ENCODE measurements at places on chromosomes 5 and 9.

DNA sequence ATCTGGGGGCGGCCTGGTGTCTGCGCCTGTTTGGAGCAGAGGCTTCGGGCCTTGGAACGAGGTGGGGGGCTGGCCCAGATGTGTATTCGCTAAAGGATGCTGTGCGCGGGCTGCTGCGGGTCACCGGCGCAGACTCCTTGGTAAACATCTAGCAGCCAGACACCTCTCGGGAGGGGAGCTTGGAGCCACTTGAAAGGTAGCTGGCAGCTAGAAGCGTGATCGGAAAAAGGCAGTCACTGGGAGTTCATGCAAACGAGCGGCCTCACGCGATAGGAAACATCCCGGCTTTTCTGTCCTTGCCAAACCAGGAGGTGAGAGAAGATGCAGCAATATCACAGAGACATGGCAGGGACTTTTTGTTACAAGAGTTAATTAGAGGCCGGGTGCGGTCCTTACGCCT, 8.1 kb downstream of the LAMC3 start:
- no peak for DNase-seq

GRCh38 chr9:106783121-106783520, 79.8 kb upstream of the ZNF462 start:
- no peak for DNase-seq

DNA sequence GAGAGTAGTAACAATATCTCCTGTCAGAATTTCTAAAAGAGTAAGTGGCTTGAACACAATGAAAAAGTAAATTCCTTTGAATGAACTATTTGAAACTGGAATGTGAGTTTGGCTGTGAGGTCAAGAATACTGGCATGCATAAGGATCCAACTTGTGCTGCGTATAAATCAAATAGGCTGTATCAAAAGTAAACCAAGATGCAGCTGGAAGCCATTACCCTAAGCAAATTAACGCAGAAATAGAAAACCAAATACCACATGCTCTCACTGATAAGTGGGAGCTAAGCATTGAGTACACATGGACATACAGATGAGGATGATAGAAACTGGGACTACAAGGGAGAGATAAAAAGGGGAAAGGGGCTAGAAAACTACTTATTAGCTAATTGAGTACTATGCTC, 24.0 kb upstream of the SRFBP1 start:
- no peak for DNase-seq

DNA sequence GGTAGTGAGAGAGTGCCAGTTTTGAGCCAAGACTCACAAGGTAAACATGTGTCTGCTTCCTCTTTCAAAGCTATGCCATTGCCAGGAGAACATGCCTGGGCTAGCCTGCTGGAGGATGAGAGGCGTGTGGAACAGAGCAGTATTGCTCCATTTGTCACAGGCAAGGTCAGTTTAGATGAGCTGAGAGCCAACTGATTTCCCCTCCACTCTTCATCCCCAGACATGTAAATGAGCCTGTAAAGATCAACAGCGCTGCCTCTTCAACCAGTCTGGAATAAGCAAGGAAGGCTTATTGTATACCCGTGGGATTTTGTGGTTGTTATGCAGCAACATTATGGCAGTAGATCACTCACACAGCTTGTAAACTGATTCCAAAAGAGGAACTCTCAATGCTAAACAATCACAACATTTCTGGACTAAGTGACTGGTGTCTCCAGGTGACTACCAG, 8.2 kb upstream of the GDNF start:
- no peak for DNase-seq

GRCh38 chr5:133602835-133603380, 9.4 kb downstream of the FSTL4 start:
- DNase-seq, result no peak

- DNase-seq, result no peak
Observed at GRCh38 chr5:10691826-10692785, 68.9 kb downstream of the DAP start.

DNA sequence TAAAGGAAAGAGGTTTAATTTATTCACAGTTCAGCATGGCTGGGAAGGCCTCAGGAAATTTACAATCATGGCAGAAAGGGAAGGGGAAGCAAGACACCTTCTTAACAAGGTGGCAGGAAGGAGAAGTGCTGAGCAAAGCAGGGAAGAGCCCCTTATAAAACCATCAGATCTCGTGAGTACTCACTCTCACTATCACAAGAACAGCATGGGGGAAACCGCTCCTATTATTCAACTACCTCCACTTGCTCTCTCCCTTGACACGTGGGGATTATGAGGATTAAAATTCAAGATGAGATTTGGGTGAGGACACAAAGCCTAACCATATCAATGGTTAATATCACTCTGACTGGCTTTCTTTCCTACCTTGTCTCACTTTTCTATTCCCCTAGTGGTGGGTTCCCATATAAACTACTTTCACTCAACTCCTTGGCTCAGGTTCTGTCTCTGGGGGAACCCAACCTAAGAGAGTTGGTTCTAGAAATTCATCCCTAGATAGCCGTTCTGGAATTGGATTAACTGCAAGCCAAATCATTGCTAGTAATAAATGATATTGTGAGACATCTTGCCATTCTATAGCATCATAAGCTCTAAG, 749.8 kb upstream of the GRAMD2B start:
- DNase-seq, result no peak

GRCh38 chr5:135625061-135625460, 46.3 kb upstream of the CXCL14 start:
- DNase-seq, result no peak

DNA sequence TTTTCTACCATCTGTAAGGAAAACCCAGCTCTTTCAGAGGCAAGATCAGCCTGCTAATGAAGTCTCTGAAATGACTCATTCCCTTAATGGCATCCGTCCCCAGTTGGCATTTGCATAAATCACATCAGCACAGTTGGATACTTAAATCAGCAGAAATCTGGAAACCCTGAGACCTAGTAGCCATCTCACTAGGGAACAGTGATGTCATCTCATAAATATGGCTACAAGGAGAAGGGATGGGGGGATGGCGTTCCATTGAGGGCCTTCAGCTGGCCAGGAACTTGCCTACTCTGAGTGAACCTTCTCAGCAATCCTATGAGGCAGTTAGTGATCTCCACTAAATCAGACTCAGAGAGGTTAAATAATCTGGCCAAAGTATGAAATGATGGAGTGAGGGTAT, 81.8 kb downstream of the CMYA5 start:
- DNase-seq, result no peak

DNA sequence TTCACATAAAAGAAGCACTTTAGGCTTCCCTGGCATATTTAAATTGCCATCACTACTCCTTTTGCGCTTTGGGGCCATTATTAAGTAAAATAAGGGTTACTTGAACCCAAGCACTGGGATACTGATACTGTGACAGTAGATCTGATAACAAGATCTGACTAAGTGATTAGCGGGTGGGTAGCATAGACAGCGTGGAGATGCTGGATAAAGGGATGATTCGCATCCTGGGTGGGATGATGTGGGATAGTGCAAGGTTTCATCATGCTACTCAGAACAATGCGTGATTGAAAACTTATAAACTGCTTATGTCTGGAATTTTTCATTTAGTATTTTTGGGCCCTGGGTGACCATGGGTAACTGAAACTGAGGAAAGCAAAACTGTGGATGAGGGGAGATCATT, 75.1 kb downstream of the PTTG1 start:
- DNase-seq, result no peak

DNA sequence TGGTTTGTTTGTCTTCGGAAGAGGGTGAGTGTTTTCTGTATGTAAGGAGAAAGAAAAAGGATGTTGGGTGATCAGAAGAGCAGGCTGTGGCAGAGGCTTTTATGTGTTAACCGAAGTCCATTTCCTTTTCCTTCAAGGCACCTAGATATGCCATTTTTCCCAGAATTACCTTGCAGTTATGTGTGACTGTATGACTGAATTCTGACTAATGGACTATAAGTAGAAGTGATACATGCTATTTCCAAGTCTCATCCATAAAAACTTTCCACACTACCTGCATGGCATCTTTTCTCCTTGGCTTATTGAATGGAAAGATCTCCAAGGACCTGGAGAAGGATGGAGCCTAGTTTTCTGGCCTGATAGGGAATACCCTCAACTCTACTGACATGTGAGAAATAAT, 10.6 kb upstream of the NDUFS4 start:
- no peak for DNase-seq

- no peak for DNase-seq
Observed at GRCh38 chr9:31394015-31394473, 990.4 kb upstream of the ACO1 start.

GRCh38 chr9:78856144-78856543, 559.2 kb downstream of the PSAT1 start:
- no peak for DNase-seq

GRCh38 chr5:54673523-54674225, 156.1 kb downstream of the SNX18 start:
- DNase-seq, result no peak

DNA sequence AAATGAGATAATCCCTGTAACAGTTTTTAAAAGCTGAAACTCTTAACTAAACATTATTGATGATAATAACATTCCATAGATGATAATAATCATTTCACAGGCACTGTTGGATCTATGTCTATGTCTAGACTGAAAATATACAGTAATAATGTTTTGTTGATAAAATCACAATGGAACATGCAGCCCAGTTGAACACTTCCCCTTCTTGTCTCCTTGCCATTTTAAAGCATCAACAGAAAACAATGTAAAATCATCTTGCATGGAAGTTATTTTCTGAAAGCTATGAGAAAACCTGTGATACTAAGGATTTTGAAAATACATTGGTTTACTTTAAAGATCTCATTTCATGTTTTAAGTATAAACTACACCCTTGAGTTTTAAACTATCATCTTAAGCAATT, 1.9 kb downstream of the GAPT start:
- no peak for DNase-seq

DNA sequence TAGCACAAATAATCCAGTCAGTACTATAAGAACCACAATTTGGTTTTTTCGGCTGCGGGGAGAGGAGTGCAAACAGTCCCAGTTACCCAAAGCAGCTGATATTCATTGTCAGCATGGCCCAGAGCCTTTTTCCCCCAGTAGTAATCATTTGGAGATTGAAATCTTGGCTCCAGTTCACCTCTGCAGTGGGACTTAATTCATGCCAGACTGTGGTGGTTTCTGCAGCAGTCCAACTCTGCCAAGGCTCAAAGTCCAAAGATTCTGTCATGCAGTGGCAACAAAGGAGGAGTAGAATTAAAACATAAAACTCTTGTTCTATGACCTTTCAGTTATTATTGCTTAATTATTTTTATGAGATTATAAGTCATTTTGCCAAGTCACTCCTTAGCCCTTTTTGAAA, 25.0 kb upstream of the TRIM36 start:
- no peak for DNase-seq

DNA sequence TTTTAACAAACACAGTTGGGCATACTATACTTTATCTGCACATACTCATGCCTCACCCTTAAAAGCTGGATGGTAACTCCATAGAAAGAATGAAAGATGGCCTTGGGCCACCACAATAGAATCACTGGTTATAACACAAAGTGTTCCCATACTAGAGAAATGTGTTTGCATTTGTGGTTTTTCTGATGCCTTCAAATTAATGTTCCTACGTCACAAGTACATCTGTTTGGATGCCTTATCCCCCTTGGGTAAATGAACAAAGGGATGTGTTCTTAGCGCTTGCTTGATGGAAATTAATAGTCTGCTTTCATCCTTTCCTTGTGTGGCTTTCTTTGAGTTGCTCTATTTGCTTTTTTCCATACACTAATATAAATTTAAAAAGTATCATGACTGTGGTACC, 291.1 kb upstream of the PDE4D start:
- DNase-seq, result no peak

- DNase-seq, result no peak
Observed at GRCh38 chr5:157280927-157281326, 15.0 kb downstream of the CYFIP2 start.

- DNase-seq, result no peak
Observed at GRCh38 chr9:84996029-84996428, 326.5 kb downstream of the NTRK2 start.

DNA sequence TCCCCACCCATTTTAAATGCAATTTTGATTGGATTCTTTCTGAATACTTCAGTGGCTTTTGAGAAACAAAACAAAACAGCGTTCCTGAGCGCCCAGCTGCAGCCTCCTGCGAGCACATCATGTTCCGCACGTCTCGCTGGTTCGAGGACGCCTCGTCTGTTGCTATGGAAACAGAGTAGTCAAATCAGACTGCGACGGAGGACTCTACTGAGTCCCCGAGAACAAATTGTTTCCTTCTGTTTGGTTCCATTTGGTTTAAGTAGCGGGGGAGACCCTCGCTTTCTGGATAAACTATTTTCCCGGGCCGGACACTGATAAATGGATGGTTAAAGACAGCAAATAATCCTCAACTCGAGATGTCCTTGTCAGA, 69.0 kb downstream of the SLC28A3 start:
- DNase-seq, result no peak

- DNase-seq, result no peak
Observed at GRCh38 chr9:89137542-89138462, 40.8 kb downstream of the SHC3 start.

DNA sequence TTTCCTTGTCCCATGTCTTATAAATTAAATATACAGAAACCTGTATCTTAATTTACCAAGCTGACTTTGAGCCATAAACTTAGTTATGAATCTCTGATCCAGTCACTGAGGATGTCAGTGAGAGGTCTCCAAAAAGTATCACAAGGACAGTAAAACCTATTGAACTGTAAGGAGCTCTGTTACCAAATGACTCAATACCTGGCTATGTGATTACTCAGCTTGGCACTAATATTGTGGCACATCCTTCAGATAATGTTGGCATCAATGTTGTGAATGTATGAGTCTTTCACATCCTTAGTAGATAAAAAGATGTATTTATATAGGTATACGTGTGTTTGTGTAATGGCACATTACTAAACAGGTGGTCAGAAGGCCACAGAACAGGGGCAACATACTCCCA, 18.0 kb upstream of the CAPSL start:
- no peak for DNase-seq

DNA sequence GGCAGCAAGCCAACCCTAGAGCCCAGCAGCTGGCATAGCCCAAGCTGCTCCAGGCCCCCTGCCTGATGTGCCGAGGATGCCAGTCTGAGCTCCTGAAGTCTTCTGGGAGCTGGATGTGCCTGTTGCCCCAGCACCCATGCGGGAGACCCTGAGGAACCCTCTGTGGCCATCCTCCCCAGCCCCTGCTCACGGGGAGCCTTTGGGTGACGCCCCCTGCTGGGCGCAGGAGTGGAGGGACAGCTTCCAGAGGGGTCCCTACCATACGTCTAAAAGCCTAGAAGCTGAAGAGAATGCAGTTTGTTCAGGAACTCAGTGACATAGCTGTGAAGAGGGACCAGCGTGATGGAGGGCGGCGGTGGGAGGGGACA, 33.1 kb upstream of the MVB12B start:
- DNase-seq, result no peak

- no peak for DNase-seq
Observed at GRCh38 chr9:79651251-79651795, 79.6 kb downstream of the TLE4 start.

- DNase-seq, result no peak
Observed at GRCh38 chr9:127613583-127613954, 1.5 kb downstream of the STXBP1 start.

- DNase-seq, result no peak
Observed at GRCh38 chr9:35908504-35909125, 675 bp upstream of the SPAAR start.

GRCh38 chr9:111965566-111966019, 69.0 kb downstream of the UGCG start:
- DNase-seq, result no peak

All from stimulated activated CD4-positive, alpha-beta T cell treated with anti-CD3 and anti-CD28 coated beads, TNF-alpha, amount 100 ng/mL, for 1 hour (primary cell).